ENCODE measurements at places on chromosomes 11 and 22. TPM values are rescaled to one million over a fixed set of nuclear protein-coding genes. Genes with fewer than 3 reads are reported as not detected.

The MMP8 gene
- not detected for total RNA-seq

The OTOG gene
- total RNA-seq: not detected

The GAL3ST1 gene
- total RNA-seq: not detected

The APOC3 gene
- total RNA-seq: not detected

The FIBIN gene
- 0.32 TPM for total RNA-seq

The OR2D2 gene
- 0.32 TPM for total RNA-seq

The SCARF2 gene
- total RNA-seq: 14.9 TPM

The RIMBP3C gene
- under 0.01 TPM for total RNA-seq

The MS4A12 gene
- total RNA-seq: not detected

The MUC5B gene
- not detected for total RNA-seq

Data from epithelial cell of umbilical artery (primary cell).